ENCODE measurements at places on chromosomes 6 and 20.
A peak's percentile ranks its signal among the peaks of the same experiment; 100 is the strongest.

- DNase-seq: no peak
These were observed 159.2 kb downstream of the GMPR start for GRCh38 chr6:16397623-16398022.

DNA sequence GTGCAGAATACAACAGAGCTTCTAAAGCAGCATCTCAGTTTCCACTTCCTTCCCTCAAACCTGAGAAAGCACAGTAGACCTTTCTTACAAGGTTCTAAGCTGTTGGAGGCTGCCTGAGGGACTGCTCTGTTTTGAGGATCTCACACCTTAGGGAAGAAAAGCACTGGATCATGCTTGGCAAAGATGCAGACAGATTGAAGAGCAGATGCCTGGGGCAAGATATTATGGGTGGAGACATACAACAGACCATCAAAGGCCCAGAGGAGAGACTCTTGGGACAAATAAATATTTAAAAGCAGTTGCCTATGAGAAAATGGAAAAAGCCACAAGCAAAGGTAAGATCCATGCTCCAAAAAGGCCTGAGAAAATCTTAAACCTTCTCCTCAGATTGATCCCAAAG is 6.2 kb downstream of the ZNF337 start:
- DNase-seq: no peak

DNA sequence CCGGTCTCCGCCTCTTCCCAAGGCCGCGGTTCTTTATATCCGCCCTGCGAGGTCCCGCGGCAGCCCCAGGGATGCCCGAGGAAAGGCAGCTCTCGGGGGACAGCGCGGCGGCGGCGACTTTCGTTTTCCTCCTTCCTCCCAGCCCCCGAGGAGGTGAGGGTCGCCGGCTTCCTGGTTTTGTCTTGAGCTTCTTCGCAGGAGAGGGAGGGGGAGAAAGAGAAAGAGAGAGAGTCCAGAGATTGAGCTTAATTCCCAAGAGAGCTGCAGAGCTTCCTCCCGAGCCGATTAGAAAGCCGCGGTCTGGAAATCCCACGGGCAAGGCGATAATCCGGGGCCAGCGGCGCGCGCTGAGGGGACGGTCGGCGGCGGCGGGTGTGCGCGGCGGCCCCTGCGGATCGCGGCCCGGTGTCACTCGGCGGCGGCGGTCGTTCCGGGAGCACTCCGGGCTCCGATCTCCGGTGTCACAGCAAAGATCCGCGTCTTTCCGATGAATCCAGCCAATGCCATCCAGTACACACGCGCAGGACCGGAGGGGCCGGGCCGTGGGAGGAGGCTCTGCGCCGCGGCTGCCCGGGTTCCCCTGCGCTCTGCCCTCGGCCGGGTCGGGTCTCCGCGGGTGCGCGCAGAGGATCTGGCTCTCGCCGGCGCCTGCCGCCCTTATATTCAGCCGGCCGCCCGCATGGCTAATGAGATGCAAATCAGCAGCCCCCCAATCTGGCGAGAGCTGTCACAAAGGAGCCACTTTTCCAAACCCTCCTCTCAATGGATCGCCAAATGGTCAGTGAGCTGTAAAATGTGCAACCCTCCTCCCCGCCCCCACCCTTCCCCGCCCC is at the start of gene DLL1:
Gene DLL1, minus strand, starts transcription at position 783 of the 833 bp plus-strand sequence. CDS start 939 bp downstream, outside the sequence.
- peak; percentile 89 for DNase-seq

- DNase-seq: no peak
These were observed 27.1 kb upstream of the KIAA1586 start for GRCh38 chr6:57019434-57019833.

GRCh38 chr6:87210979-87211378 is 55.6 kb downstream of the ZNF292 start:
- no peak for DNase-seq

- peak; percentile 84 for DNase-seq
These were observed 62.9 kb downstream of the MRPL14 start for GRCh38 chr6:44064089-44064947.

DNA sequence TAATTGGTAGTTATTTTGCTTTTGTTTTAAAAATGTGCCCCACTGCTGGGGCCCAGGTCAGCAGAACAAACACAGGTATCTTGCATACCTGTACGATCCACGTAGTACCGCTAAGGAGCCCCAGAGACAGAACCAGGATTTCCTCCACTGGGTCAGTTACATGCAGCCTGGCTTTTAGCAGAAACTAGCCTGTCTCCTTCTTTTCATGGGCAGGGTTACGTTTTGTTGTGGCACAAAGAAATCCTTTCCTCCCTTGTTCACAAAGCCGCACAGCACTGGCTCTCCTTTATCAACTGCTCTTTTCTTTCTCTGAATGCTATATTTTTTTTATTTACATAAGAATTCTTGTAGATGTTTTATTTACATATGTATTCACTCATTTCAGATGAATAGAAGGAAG is 190.3 kb upstream of the POU3F2 start:
- DNase-seq: no peak

DNA sequence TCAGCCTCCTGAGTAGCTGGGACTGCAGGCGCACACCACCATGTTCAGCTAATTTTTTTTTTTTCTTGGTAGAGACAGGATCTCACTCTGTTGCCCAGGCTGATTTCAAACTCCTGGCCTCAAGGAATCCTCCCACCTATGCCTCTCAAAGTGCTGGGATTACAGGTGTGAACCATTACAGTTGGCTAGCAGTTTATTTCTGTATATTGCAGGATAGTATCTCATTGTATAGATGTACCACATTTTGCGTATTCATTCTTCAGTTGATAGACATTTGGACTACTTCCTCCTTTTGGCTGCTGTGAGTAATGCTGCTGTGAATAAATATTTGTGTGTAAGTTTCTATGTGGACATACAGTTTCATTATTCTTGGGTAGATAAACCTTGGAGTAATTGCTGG is 32.9 kb downstream of the ASXL1 start:
- no peak for DNase-seq

DNA sequence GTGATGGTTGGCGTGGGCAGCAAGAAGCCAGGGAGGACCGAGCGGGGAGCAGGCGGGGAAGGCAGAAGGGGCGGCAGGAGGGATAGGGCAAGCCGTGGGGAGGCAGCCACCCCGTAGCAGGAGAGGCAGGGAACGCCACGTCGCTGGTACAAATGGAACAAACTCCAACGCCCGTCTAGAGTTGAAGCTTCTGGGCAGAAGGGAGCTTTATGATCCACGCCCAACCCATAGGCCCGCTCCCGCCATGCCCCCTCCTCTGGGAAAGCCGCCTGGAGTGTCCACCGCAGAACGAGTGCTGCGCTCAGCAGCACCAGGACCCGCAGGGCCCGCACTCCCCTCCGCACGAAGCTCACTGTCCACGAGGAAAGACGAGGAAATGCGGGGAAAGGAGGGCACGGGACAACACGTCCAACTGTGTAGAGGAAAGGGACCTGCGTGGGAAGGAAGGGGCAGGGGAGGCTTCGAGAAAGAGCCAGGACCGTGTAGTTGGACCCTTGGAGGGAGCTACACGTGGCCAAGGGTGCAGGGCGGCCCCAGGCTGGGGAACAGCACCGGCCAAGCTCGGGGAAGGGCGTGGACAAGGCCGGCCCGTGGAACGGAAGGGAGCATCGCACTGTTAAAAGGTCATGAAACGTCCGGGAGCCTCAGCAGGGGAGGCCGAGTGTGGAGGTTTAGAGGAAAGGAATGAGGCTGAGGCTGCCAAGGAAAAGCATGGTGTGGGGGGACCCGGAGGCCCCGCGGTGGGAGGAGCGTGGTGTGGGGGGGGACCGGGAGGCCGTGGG is 204.0 kb downstream of the DLL1 start:
- no peak for DNase-seq

GRCh38 chr6:125406741-125407140 is 105.0 kb upstream of the HDDC2 start:
- DNase-seq: no peak

- DNase-seq: peak; percentile 69
These were observed 3.1 kb downstream of the CD93 start for GRCh38 chr20:23082846-23083552.

DNA sequence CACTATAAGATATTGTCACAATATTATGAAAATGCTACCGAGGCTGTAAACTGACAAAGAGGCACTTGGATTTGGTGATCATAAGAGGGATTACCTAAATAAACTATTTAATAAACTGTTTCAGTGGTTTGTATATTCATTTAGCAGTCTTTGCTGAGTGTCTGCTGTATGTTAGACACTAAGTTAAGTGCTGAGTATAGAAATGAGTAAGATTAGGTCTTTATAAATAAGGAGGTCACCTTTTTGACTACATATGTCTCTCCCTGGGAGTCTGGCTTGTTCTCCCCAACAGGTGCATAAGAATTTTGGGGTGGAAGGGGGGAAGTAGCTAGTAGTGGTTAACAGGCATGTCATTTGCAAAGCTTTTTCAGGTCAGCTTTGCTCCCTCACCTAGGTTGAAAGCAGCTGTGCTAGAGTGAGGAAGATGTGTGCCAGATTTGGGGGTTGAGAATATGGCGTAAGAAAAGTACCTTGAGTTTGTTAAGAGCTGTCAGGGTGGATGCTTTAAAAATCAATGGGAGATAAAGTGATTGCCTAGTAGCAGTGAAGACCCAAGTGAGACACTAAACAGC is 246.3 kb downstream of the ZFAND3 start:
- DNase-seq: no peak

- DNase-seq: no peak
These were observed 243.5 kb downstream of the GMPR start for GRCh38 chr6:16481697-16482399.

DNA sequence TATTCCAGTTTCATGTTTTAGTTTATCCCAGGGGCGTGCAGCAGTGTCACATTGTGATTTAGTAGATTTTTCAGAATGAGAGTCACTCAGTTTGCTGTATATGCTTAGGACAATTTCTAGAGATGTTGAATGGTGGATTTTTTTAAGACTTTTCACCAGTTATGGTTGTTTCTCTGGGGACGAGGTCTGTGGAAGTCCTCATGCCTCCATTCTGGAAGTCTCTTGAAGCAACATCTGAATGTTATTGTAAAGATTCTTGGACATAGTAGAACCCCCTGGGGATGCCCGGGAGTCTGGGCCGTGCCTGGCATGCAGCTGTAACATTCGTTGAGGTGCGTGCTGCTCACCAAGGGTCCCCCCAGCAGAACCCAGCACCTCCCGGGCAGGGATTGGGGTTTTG is 341.5 kb downstream of the CDH4 start:
- DNase-seq: no peak

- no peak for DNase-seq
These were observed 29.4 kb downstream of the NUDT3 start for GRCh38 chr6:34362909-34363680.

GRCh38 chr6:53344969-53345368 is 3.8 kb downstream of the ELOVL5 start:
- DNase-seq: no peak

GRCh38 chr6:40799296-40800140 is 212.4 kb upstream of the LRFN2 start:
- DNase-seq: no peak

- no peak for DNase-seq
These were observed 986.2 kb upstream of the CITED2 start for GRCh38 chr6:140360651-140361050.

GRCh38 chr6:79241228-79241627 is 6.7 kb upstream of the HMGN3 start:
- no peak for DNase-seq

- DNase-seq: no peak
These were observed 1.7 kb downstream of the PPP1R10 start for GRCh38 chr6:30615219-30615957.

DNA sequence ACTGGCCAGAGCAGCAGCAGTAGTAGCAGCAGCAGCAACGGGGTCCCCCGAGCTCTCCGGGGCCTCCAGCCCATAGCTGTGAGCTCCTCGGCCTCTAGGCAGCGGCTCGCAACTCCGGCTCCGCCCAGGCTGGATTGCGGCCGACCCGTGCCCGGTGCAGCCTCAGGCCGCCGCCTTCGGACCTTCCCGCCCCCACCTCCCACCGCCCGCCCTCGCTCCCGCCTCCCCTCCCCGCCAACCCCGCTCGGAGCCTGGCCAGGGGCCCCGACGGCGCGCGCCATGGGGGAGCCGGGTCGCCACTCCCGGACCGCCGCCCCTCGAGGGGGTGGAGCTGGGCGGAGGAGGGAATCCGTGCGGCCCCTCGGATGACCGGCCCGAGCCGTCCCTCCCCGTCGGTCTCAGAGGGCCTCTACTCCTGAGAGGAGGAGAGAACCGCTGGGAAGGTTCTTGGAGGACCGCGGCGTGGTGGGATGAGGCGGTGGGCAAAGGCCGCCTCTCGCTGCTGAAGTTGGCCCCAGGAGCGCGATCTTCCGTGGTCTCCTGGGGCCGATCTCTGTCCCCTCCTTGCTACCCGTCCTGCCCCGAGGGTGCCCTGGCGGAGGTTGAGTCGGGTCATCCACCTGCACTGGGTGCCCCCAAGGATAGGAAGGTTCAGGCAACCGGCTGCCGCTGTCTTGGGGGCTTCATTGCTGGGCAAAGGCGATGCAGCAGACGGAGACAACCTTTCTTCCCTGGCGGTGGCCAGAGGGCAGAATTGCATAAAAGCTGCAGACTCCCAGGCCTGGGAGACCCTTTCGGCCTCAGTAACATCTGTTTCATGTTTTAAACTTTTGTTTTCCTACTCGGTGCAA is at the start of gene ADAM33:
Gene ADAM33, minus strand, starts transcription at position 80 of the 851 bp plus-strand sequence. Its CDS starts 6 bp downstream, at position 74.
- DNase-seq: peak; percentile 88

DNA sequence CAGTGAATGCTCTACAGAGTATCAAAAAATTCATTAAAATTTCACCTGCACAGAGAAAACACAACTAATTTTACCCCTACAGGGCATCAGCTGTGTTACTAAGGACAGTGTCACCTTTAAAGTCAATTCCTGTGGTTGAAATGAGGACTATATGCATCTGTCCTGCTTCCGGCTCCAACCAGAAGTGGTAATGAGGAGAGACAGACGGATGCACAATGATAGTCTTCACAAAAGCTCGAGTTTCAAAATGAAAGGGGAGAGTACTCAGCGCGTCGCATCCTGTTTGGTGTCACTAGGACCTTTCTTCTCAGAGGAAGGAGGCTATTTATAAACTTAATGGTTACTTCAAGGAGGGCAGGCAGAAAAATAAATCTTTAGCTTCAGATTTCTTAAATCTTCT is 86.5 kb downstream of the LYRM4 start:
- DNase-seq: no peak

DNA sequence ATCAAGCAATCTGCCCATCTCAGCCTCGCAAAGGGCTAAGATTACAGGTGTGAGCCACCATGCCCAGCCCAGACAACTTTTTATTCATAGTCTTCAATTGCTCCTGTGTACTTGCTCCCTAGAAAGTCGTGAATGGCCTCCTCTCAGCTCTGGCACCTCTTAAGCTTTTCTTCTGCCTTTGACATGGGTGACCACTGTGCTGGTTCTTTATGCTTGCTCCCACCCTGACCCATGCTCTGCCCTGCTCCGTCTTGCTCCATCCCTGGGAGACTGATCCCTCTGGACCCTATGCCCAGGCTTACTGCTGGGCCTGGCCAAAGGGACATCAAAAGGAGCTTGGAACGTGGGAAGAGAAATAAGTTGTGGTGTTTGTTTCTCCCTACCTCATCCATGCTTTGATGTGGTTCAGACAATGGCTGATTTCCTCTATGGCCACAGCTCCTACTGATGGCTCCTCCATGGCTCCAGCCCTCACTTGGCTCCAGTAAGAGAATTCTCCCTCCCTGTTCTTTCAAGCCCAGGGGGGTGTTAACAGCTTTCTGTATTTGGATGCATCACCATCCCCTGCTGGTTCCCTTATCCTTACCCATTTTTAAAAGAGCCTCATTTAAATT is 7.7 kb upstream of the TREM2 start:
- DNase-seq: no peak
